Ureter (tissue), 1 donor: ENCODE measurements at places on chromosomes 2 and 18. TPM values are rescaled to one million over a fixed set of nuclear protein-coding genes. Genes with fewer than 3 reads are reported as not detected.

The AGAP1 gene
- 43.2 TPM for total RNA-seq

The STK39 gene
- 63.7 TPM for total RNA-seq

The COLEC12 gene
- total RNA-seq, result 10.2 TPM

The NOL4 gene
- 10.5 TPM for total RNA-seq

The POU3F3 gene
- total RNA-seq, result not detected

The SIGLEC15 gene
- 8.4 TPM for total RNA-seq

The ABCG8 gene
- total RNA-seq, result not detected
